ENCODE measurements at places on chromosomes 2 and 18.
A peak's percentile ranks its signal among the peaks of the same experiment; 100 is the strongest.

DNA sequence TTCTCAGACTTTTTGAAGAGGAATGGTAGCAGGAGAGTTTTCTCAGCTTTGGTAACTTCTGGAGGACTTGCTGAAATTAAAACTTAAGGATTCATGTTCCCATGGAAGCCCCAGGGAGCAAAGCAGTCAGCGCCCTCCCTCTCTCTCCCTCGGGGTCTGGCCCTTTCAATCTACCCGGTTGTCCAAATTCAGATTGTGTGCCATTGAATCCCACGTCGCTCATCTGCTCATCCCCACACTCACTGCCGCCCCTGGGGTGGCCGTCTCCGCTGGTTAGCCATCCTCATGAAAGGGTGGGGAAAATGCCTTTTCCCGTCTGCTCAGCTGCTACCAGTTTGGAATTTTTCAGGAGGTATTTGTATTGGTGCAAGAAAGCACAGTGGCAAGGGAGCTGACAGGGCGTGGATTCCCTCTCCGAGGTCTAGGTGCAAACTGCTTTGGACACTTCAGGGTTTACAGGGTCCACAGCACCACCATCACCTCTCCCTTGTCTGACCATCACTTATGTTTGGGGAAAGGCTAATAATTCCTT is 27.1 kb downstream of the MCFD2 start:
- DNase-seq: no peak

DNA sequence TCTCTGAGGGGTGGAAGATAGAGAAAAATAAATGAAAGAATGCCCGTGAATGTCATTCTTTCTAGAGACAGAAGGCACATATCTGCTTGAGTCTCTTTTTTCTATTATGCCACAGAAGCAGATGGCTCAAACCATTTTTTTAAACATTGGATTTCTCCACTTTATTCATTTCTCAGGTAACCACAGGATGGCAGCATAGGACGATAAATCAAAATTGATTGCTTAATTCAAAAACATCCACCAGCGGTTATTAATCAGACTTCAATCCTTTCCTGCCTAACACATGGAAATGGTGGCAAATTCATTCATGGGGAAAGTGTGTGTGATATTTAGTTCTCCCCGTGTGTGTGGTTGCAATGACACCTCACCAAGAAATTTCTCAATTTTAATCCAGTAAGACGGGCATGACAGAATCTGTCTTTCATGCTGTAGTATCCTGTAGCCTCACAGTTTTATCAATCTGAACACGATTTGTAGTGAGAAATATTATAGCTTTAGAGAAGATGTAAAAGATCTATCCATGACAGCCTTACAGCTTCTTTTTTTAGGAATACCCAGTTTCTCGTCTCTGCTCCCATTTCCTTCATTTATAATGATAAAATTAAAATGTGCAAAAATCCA is 72.2 kb downstream of the DSC3 start:
- no peak for DNase-seq

DNA sequence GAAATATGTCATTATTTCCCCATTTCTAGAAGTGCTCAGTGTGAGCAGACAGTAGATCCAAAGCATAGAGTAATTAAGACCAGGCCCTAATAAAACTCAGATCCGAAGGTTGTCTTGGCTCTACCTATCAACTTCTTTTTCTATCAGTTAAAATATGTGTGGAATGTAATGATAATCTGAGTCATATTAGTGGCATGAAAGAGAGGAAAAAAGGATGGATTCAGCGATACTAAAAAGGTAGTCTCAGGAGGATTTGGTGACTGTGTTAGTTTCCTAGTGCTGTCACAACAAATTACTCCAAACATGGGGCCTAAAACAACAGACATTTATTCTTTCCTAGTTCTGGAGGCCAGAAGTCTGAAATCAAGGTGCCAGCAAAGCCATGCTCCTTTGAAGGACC is 103.7 kb upstream of the NABP1 start:
- no peak for DNase-seq

DNA sequence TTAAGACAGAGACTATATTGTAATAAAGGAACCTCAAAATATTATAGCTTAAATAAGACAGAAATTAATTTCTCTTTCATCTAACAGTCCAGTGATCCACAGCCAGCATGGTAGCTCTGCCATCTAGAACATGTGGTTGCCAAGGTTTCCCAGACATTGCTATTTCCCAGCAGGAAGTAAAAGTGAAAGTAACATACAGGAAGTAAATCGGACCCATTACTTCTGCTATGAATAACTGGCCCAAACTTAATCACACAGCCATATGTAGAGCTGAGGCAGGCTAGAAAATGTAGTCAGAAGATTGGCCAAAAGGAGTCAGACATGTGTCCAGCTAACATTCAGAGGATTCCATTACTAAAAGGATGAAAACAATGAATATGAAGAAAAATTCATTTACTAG is 71.0 kb downstream of the NOL4 start:
- no peak for DNase-seq

GRCh38 chr2:38267270-38267925 is 109.7 kb downstream of the ATL2 start:
- no peak for DNase-seq

DNA sequence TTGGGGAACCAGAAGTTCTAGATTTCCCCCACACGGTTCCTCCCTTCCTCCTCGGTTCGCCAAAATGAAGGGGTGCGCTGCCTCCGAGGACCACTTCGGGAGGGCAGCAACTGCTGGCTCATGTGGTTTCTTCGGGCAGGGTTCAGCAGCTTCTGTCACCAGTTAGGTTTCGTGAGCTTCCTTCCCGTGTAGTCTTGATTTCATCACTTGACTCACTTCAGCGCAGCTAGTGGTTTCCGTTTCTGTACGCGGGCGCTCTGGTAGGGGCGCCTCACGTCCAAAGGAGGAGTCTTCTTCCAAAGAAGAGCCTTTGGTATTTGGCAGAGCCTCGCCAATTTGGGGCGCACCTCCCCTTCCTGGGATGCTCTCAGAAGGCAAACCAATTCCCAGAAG is 485 bp upstream of the GALNT3 start:
- DNase-seq: peak; percentile 27

DNA sequence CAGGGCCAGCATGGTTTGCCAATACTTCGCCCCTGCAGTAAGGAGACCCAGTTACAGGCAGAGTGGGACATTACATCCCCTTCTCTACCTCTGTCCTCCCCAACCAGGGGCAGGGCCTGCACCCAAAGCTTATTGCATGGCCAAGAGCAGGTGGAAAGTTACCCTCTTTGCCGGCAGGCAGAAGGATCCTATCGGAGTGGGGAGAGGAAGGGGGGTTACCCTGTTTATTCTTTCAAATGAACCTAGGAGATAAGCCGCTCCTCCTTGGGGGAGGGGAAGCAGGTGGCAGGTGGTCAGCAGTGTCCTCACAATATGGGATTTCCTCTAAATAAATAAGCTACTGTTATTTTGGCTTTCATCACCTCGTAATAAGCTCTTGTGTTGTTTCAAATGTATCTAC is 53.9 kb downstream of the SPATS2L start:
- DNase-seq: no peak

GRCh38 chr2:133262893-133263292 is 305.4 kb downstream of the NCKAP5 start:
- DNase-seq: no peak

GRCh38 chr2:175918935-175919334 is 83.1 kb downstream of the LNPK start:
- no peak for DNase-seq

- DNase-seq: no peak
Measured at GRCh38 chr2:131036696-131037397, 56.4 kb downstream of the FAM168B start.

- DNase-seq: no peak
Measured at GRCh38 chr2:202074324-202074723, 1.3 kb downstream of the KIAA2012 start.

GRCh38 chr2:235378944-235379343 is 114.9 kb upstream of the AGAP1 start:
- no peak for DNase-seq

GRCh38 chr2:101985101-101985792 is 6.5 kb upstream of the IL1R2 start:
- no peak for DNase-seq

DNA sequence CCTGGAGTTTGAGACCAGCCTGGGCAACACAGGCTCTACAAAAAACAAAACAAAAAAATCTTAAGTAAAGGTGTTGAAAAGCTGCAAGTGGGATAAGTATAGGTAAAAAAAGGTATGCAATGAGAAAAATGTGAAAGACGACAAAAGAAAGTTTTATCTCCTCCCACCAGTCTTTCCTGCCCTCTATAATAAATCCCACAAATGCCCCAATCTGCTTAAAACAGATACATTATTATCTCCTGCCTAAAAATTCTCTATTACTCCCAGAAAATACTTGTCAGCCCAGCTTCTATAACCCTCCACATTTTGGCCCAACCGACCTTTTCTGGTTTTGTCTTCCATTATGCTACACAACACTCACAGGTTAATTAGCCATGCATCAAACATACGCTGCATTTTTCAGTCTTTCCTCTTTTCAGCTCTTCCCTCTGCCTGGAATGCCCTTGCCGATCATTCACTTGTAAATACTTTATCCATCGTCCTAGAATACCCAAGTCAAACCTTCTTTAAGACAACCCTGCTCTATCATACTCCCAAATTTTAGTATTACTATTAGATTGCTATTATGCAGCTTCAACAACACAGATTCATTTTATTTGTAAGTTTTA is 10.8 kb downstream of the ASXL2 start:
- DNase-seq: no peak

DNA sequence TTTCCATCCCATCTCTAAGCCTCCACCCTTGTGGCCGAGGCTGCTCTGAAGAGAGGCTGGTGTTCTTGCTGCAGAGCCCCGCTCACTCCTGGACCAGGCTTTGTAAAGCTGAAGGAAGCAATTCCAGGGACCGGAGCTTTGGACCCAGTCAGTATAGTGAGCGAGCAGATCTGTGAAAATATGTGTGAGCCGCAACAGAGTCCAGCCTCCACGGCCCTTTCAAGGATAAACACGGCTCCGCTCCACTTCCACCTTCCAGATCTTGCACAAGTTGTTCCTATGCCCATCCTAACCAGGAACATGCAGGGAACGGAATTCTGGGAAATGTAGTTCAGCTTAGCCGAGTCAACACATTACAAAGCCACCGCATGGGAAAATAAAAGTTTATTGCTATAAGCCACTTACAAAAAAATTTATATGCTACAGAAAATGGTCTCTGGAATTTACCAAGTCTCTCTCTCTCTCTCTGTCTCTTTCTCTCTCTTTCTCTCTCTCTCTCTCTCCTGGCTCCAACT is 151.7 kb upstream of the ZNF521 start:
- no peak for DNase-seq

DNA sequence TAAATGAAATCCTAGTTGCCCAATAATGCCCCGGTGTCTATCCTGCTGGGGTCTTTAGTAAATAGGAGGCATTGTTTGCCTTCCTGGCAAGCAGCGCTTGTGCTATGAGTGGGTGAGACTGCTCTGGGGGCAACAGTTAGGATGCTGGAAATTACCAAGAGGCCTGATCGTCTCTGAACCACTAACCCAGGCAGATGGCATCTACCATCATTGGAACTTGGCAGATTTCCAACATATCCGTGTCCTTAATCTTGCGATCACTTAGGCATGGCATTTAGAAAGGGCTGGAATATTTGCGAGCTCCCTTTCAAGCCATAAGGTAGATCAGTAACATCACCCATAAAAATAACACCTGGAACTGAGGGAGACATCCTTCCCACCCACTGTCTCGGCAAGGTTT is 18.8 kb upstream of the SH3RF3 start:
- no peak for DNase-seq

GRCh38 chr18:61817086-61817485 is 75.7 kb downstream of the RNF152 start:
- DNase-seq: no peak

DNA sequence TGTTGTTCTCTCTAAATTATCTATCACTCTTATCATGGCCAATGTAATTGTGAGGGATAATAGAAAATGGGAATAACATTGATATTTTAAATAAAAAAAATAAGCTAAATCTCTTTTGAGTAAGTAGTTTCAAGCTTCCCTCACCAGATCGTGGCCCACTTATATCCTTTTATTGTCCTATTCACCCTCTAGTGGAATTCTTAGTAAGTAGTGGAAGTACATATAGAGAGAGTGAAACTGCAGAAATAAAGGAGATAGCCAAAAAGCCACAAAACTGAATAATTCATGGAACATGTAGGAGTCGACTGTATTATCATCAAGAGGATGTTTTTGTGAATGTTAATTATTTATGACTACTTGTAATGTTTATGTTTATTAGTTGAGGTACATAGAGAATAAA is 66.1 kb upstream of the DTNA start:
- DNase-seq: no peak

DNA sequence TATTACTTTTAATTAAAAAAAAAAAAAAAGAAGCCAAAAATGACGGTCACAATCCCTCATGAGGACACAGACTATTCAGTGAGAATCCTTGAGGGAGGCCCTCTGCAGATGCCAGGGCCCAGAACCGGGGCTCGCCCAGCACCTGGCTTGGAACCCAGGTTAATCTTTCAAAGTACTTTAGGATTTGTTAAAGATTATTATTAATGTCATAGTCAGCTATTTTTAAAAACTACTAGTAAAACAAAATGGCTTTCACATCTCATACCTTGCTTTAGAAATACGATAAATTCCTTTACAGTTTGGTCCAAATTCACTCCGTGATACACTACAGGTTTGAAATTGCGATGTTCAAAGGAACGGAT is 27.1 kb downstream of the C2orf76 start:
- no peak for DNase-seq

DNA sequence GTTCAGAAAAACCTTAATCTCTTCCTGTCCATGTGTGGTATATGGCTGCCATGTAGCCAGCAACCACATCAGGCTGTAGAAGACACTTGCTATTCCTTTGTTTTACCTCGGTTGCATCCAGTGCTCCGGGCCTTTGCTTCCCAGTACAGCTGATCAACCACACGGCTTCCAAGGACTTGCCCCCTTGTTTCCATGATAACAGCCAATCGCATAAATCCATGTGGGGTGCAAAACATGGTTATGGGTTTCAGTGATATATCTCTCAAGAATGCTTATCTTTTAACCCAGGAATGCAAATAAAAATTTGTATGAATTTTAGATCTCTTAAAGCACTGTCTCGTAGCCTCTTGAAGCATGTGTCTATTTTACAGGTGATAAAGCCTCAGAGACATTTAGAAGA is 118.3 kb downstream of the MGAT5 start:
- no peak for DNase-seq

DNA sequence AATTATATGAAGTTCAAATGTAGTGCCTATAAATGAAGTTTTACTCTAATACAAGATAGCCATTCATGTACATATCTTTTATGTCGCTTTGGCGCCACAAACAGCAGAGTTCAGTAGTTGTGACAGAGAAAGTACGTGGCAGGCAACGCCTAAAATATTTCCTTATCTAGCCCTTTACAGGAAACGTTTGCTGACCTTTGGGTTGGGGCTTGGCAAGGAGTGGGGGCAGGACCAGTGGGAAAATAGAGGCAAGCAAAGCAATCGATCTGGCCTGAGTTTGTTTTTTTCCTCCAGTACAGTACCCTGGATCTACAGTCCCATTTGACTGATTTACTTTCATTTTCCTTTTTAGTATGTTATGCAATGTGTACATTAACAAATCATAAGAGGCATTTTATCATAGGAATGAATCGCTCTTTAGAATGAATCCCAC is 13.1 kb downstream of the CCDC68 start:
- no peak for DNase-seq

Measured in stimulated activated CD4-positive, alpha-beta T cell treated with anti-CD3 and anti-CD28 coated beads, TNF-alpha, amount 100 ng/mL, for 48 hours (primary cell).